Amygdala (tissue), 56 donors: ENCODE measurements at places on chromosomes 3 and 15.

DNA sequence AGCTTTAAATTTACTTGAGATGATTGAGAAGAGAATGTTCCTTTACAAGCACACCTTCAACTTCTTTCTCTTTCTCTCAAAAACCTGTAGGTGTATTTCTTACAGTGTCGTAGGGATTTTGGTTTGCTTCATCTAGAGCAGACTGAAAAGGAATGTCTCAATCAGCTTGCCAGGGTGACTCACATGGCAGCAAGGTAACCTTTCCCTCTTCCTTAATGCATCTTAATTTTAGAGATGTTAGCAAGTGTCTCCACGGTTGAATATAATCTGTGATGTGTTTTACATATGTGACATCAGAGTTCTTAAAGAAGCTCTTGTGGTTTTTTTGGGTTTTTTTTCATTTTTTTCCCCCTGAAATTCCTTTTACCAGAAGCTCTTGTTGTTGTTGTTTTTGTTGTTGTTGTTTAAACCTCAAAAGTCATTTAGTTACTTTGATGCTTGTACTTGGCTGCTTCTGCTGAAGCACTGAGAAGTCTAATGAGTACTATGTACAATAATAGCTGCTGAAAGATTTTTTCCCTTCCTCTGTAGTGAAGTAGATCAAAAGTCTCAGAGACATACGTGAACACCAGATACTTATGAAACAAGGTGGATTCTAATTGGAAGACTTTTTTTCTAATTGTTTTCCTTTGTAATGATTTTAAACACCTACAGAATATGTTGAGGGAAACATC lies 83.1 kb downstream of the RETNLB start:
- DNase-seq = no peak

DNA sequence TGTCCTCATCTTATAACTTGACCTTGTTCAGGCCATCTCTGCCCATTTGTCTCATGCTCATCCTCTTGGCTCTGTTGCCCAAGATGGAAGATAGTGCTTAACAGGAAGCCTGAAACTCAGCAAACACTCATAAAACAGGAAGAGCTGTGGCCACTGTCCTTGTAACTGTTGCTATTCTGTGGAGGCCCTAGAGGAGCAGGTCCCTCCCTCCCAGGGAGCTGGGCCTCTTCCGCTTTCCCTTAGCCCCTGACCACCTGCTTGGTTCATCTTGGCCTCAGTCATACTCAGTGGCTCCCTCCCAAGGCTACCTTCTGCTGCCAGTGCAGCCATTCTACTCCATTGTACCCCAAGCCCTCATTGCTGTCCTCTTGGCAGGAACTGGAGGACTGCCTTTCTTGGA lies 3.5 kb downstream of the MAPKAPK3 start:
- no peak for DNase-seq

DNA sequence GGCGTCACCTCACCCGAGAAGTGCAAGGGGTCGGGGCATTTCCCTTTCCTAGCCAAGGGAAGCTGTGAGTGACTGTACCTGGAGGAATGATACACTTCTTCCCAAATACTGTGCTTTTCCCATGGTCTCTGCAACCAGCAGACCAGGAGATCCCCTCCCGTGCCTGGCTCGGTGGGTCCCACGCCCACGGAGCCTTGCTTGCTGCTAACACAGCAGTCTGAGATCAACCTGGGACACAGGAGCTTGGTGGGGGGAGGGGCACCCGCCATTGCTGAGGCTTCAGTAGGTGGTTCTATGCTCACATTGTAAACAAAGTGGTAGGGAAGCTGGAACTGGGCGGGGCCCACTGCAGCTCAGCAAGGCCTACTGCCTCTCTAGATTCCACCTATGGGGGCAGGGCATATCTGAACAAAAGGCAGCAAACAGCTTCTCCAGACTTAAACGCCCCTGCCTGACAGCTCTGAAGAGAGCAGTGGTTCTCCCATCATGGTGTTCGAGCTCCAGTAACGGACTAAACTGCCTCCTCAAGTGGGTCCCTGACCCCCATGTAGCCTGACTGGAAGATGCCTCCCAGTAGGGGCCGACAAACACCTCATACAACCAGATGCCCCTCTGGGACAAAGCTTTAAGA lies 31.4 kb upstream of the ABHD5 start:
- no peak for DNase-seq

DNA sequence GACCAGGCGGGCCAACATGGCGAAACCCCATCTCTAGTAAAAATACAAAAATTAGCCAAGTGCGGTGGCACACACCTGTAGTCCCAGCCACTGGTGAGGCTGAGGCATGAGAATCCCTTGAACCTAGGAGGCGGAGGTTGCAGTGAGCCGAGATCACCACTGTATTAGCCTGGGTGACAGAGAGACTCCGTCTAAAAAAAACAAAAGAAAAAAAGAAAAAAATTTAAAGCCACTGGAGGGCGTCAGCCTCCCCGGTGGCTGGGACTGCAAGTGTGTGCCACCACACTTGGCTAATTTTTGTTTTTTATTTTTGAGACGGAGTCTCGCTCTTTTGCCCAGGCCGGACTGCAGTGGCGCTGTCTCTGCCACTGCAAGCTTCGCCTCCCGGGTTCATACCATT lies 7.9 kb downstream of the RTF1 start:
- DNase-seq = no peak

GRCh38 chr3:67031986-67032385 lies 33.9 kb downstream of the KBTBD8 start:
- DNase-seq = no peak

- DNase-seq = no peak
Observed at GRCh38 chr3:194840661-194841514, 155.2 kb downstream of the FAM43A start.

DNA sequence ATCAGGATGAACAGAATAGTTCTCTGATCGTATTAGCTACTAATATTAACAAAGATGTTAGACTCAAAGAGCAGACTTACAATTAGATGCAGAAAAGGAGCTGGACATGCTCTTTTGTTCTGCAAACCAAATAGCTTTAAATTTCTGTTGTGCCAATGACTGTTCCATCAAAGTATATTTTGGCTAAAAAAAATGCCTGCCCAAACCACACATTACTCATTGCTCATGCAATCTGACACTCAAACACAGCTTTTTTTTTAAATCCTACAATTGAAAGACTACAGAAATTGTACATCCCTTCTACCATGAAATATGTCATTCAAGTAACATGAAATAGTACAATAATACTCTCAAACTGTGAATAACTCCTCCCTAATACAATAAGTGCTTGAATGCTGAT lies 48.6 kb downstream of the SHOX2 start:
- DNase-seq = no peak

- no peak for DNase-seq
Observed at GRCh38 chr15:74716651-74717050, 8.7 kb downstream of the CYP1A1 start.

GRCh38 chr3:156888176-156888575 lies 62.0 kb downstream of the LEKR1 start:
- no peak for DNase-seq

DNA sequence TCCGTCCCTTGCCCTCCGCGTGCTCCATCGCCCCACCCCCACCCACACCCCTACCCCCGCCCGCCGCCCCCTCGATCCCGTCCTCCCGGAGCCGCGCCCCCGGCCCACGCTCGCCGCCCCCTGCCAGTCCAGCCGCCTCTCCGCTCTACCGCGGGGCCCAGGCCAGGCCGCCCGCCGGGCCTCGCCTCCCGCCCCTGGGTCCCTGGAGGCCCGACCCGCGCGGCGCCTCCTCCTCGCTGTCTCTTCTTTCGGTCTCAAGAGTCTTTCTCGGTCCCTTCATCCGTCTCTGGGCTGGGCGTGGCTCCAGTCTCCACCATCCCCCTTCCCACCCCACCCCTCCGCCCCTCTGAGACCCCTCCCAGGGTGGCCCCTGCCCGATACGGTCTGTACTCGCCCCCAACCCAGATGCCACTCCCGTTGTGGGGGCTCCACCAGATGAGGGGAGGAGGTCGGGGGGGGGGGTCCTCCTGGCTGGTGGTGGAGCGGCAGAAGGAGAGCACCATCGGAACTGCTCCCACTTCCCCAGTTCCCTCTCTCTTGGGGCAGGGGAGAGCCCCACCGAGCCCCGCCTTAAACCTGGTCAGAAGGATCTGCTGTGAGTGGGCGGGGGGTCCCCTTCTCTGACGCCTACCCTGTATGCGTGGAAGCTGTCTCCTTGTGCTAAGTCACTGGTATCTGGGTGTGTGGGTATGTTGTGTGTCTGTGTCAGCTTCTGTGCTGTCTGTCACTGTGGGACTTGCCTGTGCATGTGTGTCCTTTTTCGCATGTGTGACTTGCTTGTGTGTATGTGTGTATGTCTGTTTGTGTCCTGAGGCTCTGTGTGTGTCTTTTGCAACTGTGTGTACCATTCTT lies 1.0 kb downstream of the PRKCD start:
- DNase-seq = no peak

GRCh38 chr3:152385761-152386160 lies 117.0 kb downstream of the MBNL1 start:
- no peak for DNase-seq

GRCh38 chr3:137012097-137012501 lies 54.3 kb downstream of the IL20RB start:
- no peak for DNase-seq

DNA sequence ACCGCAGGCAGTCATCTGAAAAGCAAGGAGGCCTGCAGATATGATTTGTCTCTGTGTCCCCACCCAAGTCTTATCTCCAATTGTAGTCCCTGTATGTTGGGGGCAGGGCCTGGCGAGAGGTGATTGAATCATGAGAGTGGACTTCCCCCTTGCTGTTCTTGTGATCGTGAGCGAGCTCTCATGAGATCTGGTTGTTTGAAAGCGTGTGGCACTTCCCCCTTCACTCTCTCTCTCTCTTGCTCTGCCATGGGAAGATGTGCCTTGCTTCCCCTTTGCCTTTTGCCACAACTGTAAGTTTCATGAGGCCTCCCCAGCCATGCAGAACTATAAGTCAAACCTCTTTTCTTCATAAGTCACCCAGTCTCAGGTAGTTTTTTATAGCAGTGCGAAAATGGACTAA lies 83.3 kb downstream of the TMCO5A start:
- DNase-seq = no peak

DNA sequence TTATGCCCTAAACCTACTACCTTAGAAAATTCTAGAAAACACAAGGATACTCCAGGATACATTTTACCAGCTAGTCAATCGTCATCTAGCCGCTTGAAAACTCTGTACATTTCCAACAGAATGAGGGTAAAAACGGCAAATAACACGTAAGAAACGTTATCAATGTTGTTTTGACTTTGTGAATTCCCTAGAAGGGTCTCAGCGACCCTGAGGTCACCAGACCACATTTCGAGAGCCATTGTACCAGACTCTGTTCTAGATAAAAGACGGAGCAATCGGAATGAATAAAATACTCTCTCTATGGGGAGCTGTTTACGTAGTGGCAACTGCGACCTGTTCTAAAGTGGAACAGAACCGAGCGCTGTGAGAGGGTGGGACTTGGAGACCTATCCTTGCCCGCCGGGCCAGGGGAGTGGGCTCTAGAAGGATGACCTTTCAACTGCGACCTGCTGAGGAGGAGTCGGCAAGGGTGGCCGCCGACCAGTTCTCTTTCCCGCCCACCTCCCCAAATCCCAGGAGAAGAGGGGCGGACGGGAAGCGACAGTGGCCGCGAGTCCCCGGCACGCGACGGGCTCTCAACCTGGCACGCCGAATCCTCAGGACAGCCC lies 778 bp upstream of the AP4E1 start:
- peak; percentile 42 for DNase-seq

DNA sequence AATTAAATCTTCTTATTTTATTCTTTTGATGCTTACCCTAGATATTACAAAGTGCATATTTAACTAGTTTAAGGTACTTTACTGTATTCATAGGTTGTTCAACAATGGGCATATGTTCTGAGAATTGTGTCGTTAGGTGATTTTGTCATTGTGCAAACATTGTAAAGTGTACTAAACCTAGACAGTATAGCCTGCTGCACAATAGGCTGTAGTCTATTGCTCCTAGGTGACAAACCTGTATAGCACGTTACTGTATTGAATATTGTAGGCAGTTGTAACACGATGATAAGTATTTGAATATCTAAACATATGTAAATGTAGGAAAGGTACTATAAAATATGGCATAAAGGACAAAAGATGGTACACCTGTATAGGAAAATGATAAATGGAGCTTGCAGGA lies 100.7 kb downstream of the CACNA2D3 start:
- DNase-seq = no peak

DNA sequence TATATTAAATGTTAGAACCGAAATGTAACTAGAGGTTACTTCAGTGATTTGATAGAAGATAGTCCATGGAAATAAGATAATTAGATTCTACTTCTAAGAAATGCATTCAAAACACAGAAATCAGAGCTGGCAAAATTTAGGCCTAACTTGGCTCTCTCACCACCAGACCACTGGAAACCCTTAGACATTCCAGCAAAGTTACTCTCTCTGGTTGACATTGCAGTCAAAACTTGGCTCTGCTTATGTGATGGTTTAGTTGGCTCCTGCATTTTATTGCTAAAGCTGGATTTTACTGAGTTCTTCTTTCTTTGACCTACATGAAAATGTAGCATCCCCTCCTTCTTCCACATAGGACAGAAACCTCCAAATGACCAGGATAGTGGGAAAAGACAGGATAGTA lies 35.4 kb upstream of the CBLB start:
- no peak for DNase-seq

DNA sequence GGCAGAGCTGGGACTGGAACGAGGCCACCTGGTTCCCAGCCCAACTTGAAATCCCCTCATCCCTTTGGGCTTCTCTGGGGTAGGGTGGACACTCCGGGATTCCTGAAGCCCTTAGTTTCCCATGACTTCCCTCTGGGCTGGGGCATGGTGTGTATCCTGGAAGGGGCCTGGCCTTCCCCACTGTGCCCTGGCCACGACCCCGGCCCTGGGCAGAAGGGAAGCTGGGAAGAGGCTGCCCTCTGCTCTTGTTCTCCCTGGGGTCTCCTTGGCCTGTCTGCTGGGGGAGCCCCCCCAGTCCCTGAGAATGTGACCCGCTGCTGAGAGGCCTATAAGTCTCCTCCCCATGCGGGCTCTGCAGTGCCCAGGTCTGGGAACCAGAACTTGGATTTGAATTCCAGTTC lies 104.9 kb downstream of the LINGO1 start:
- DNase-seq = no peak

GRCh38 chr15:63122002-63122875 lies 578 bp downstream of the LACTB start:
- peak; percentile 64 for DNase-seq

DNA sequence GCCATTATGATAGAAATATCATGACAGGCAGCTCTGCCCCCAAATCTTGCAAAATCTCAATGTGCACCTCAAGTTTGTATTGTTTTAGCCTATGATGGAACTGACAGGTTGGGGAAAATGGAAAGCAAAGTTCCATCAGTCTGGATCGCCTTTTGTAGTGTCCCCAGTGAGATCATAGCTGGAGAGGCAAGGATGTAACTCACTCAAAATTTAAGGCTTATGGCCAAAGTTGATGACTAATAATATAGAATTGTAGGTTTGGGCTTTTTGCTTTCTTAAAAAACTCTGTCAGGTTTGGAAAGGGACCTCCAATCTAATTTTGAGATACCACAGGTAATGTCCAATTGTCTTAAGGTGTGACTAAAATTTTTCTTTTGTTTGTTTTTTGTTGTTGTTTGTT lies 1.4 kb upstream of the ACP3 start:
- no peak for DNase-seq

GRCh38 chr3:37981348-37981664 lies 9.3 kb upstream of the VILL start:
- DNase-seq = no peak

- DNase-seq = no peak
Observed at GRCh38 chr3:37308247-37308646, 133.9 kb upstream of the LRRFIP2 start.
